NCI-H524 treated with DMSO at 0.1 percent for 48 hours (cell line): ENCODE measurements at places on chromosomes 11 and 22.

DNA sequence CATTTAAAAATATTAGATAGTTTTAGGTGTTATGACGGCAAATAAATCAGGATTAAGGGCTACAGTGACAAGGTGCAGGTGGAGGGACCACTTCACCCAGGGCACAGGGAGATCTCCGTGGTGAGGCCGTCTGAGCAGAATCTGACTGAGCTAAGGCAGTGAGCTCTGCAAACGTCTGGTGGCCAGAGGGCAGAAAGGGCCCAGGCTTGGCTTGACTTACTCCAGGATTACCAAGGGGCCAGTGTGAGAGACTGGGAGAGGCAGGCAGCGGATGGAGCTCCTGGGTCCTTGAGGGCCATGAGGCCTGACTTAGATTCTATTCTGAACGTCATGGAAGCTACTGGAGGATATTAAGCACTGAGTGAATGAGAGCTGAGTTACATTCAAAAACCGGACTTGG, 125.9 kb upstream of the B3GAT1 start:
- no peak for DNase-seq

DNA sequence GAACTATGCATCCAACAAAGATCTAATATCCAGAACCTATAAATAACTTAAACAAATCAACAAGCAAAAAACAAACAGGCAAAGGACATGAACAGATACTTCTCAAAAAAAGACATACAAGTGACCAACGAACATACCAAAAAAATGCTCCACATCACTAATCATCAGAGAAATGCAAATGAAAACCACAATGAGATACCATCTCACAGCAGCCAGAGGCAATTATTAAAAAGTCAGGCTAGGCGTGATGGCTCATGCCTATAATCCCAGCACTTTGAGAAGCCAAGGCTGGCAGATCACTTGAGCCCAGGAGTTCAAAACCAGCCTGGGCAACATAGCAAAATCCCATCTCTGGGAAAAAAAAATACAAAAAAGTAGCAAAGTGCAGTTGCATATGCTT, 10.7 kb downstream of the SAA4 start:
- DNase-seq, result no peak

DNA sequence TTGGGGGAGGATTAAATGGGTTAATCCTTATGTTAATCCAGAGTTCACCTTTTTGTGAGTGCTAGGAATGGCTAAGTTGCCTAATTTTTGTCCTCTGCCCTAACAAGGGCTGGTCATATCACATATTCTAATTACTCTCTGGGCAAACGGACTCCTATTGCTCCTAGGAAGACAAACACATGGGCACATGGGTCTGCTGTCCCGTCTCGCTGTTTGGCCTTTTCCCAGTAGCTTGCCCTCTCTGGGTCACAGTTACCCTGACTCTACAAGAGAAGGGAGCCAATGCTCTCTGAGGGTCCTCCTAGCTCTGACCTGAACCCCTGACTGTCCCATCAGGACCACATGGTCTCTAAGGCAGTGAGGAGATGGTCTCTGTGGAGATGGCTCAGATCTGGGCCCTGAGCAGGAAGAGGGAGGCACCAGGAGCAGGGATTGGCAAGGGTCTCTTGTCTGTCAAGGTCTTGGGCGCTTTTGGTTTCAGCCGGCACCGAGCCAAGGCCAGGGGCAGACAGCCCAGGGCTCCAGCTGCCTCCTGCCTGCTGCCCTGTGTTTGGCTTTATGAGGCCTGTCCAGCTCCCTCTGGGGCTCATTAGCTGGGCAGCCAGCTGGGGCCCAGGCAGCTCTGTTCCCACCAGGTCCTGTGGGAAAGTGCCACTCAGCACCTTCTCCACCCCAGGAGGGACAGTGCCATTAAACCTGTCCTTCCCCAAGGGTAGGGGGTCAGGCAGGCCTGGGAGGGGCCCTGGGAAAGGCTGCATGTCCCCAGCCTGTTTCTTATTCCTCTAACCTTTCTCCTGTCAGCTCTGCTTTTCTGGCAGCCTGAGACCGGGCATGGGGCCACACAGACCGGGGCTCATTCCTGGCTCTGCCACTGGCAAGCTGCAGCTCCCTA, 559.9 kb downstream of the MN1 start:
- DNase-seq, result peak; percentile 8

- DNase-seq, result no peak
Observed at GRCh38 chr11:24872186-24872585, 375.3 kb downstream of the LUZP2 start.

DNA sequence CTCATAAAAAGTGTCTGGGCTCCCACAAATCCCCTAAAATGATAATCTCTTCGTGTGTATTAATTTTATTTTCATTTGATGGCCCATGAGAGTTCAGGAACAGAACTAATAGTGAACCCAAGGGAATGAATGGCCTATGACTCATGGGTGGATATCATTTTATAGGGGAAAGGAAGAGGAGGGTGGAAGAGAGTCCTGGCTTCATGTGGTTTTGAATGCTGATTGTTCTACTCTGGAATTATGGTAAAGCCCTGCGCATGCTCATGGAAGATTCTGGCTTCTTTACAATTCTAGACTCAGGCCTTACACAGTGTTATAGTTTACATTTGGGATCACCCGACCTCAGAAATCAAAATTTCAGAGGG, 35.2 kb downstream of the MAML2 start:
- DNase-seq, result no peak

DNA sequence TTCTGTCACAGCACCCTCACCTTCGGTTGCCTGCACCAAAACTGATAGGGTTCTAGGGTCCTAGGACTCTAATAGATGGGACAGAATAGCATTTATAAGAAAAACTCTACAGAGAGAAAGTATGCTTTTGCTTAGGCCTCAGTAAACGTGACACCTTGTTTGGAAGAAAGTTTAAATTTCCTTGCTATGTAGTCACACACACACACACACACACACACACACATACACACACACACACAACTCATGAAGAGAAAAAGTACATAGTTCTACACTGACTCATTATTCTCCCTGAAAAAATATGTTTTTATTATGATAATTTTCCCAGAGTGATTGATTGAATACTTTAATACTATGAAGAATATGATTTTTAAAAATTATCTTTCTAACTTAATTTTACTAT, 220.8 kb upstream of the SNX19 start:
- no peak for DNase-seq

- DNase-seq, result no peak
Observed at GRCh38 chr22:45717789-45718188, 46.2 kb downstream of the ATXN10 start.

DNA sequence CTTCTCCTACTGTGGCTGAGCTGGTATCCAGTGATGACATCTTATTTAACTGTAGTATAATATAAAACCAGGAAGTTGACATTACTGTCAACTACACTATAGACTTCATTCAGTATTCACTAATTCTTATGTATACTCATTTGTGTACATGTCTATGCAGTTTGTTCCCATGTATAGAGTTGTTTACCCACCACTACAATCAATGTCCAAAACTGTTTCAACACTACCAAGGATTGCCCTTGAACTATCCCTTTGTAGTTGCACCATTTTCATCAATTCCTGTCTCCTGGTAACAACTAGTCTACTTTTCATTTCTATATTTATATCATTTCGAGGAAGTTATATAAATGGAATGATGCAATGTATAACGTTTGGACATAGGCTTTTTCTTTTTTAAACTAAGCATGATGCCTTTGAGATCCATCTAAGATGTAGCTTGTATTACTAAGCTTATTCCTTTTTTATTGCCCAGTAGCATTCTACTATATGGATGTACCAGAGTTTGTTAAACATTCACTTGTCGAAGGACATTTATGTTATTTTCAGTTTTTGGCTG, 39.2 kb downstream of the TMEM135 start:
- no peak for DNase-seq

- DNase-seq, result peak; percentile 11
Observed at GRCh38 chr11:61293867-61294716, 1.0 kb downstream of the VWCE start.

DNA sequence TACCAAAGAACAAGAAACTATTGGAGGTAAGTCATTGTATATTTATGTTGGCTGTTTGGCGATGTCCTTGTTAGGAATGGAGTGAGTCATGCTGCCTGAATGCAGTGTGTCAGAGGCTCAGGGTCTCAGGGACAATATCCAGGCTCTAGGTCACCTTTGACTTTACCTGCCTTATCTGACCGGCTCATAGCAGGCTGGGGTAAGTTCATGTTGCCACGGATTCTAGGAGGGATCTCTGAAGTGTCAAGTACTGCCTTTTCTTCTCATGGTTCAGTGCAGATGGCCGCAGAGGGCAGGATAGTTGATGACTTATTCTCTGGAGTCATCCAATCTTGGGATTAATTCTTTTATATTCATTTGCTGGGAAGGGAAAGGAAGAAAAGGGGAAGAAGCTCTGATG, 53.2 kb downstream of the SPON1 start:
- no peak for DNase-seq

- DNase-seq, result peak; percentile 41
Observed at GRCh38 chr11:4636962-4637661, at the start of gene OR51D1. Gene OR51D1, plus strand, starts transcription at chr11:4637477. Its CDS starts 2,314 bp downstream, at chr11:4639791.

DNA sequence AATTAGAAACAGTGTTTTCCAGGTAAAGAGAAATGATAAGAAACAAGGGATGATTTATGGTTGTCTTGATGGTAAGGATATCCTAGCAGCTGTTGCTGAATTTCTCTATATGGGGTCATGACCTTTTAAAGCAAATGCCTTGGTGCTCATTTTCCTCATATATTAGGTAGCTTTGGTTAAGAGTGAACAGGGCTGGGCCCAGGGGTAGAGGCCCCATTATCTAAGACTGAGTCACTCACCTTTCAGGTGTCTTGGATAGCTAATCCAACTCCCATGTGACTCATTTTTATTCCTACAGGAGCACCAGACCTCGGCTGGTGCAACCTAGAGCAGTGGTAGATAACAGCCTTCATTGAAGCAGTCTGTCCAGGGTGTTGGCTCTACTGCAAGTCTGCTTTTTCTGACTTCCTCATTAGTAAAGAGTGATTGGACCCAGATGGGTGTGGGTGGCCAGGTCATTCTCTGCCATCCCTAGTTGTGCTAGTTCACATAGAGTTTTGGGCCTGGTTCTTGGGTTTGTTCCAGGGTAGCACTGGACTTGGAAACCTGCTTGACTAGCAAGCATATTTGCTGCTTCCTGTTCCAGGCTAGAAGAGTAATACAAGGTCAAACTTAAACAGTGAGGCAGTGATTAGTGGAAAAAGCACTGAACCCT, 37.4 kb downstream of the CTNND1 start:
- DNase-seq, result no peak

GRCh38 chr11:125945011-125945796, 640 bp upstream of the VSIG10L2 start:
- no peak for DNase-seq

DNA sequence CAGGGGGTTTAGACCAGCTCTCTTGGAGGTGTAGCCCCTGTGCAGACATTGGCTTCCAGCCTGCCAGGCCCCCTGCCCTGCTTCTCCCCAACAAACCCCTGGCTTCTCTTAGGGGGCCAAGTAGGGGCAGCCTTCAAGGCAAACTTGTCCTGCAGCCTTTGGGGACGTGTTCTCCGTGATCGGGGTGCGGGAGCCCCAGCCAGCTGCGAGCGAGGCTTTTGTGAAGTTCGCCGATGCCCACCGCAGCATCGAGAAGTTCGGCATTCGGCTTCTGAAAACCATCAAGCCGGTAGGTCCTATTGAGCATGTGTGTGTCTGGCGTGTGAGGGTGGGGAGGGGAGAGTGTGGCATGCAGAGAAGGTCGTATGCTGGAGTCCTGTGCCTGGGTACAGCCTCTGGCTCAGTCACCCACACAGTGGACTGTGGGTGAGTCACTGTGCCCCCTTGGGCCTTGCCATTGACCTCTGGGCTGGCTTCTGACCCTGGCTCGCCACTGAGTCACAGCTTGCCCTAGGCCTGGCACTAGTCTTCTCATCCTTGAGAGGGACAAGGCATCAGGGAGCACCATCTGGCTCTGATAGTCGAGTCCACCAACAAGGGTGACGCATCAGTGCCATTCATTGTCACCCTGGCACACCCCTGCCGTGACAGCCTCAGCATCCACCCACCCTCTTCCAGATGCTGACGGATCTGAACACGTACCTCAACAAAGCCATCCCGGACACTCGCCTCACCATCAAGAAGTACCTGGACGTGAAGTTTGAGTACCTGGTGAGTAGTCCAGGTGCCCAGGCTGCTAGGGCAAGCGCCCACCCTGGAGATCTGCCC, 11.4 kb downstream of the SLC16A8 start:
- DNase-seq, result no peak

DNA sequence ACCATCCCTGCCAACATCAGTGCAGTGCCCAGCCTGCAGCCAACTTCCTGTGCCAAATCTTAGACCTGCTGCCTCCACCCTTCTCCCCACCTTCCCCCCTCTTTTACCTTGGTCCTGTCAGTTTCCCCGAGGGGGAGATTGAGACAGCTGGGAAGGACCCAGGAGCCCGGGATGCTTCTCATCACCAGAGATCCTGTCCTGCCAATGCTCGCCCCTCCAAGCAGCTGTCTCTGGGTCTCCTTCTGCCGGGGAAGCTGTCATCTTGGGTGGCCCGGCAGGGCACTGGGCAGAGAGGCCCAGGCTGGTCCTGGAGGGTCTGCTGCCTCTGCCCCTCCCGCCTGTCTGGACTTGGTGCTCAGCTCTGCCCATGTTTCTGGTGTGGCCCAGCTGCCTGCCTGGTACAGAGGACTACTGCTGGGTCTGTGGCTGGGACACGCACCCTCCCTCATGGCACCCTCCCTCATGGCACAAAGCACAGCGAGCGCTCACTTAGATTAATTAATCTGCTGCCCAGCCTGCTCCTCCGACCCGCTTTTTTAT, 60.4 kb upstream of the THY1 start:
- no peak for DNase-seq

DNA sequence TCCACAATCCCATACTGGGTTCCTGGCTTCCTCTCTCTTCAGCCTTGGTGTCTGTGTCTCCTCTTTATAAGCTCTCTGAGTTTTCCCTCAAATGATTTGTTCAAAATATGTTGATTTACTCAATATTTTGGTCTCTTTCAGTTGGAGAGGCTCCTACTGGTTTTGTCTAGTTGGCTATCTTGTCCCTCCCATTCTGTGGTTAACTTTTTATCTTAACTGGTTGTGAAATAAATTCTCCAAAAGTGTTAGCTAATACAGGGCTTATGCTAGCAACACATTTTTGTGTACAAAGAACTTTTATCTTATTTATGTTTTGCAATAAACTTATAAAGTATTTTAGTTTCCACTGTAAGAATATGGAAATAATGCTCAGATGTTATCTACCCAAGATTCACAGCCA, 200.9 kb downstream of the AASDHPPT start:
- no peak for DNase-seq

- DNase-seq, result no peak
Observed at GRCh38 chr11:96149743-96150555, 193.0 kb downstream of the MAML2 start.

DNA sequence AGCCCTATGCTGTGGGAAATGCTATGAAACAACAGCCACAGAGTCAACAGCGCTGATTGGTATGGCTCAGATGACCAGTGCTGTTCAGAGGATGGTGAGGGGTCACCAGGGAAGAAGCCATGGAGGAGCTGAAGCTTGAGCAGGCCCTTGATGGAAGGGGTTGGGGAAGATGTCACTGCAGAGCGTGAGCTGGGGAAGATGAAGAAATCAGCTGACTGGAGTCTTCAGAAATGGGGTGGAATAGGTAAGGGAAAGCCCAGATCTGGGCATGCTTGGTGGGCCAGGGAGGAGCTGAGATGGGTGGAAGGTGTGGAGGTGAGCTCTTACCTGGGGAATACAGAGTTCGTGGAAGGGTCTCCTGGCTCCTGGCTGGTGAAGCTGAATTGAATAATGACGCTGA, 105.4 kb upstream of the PLET1 start:
- no peak for DNase-seq
